ENCODE measurements at places on chromosomes 6 and 20.

DNA sequence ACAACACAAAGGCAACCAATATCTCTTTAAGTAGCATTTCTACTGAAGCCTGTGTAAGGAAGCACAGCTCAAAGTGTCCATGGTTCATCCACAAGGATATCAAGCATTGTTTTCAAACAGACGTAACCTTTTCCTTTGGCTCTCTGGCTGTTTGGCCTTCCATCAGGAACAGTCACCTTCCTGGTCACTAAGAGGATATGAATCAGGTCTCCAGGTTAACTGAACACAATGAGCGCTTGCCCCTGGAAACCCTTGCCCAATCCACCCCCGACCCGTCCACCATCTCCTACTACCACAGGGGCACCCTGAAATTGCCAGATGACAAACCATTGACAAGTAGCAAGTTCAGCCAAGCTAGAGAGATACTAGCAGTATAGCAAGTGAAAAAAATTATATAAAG, 114.4 kb upstream of the COL21A1 start:
- no peak for DNase-seq

DNA sequence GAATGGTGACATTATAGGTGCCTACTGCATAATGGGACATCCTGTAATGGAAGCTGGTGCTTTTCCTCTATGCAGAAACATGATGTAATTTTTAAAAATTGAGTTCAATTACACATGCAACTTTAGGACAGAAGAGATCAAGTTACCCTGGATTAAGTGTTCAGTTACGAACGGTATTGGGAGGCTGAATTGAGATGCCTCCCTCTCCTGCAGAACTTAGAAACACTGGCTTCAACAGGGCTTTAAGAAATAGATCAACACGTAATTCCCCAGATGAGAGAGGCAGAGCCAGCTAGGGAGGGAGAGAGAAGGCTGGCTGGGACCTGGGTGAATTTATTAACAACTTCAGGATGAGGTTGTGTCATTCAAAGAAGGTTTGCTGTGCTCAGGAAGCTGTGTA, 232.8 kb downstream of the CDH26 start:
- no peak for DNase-seq

DNA sequence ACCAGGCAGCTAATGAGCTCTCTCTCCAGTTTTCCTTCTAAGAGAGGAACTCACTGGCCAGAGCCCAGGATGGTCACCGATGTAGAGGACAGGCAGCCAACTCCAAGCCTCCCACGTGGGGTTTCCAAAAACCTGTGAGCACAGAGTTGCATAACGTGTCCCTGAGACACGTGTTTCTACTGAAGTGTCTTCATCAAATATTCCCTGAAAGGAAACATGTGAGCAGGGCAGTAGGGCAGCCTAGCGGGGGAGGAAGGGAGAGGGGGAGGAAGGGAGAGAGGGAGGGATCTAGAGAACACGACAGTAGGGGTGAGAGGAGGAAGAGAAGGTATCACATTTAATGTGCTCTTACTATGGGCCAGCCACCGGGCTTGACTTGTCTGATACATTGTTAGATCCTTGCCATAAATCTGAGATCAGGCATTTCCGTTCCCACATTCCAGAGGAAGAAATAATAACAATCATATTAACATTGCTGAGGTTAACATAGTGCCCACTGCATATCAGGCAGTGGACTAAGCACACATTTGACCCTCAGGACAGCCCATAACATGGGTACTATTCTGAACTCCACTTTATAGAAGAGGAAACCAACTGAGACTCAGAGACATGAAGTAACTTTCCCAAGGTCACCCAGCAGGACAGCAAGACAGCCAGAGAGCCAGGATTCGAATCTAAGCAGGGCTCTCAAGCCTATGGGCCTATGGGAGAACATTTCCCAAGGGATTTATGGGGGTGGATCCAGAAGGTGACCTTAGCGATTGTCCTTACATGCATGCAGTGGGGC, 4.5 kb upstream of the SYS1 start:
- DNase-seq = no peak

DNA sequence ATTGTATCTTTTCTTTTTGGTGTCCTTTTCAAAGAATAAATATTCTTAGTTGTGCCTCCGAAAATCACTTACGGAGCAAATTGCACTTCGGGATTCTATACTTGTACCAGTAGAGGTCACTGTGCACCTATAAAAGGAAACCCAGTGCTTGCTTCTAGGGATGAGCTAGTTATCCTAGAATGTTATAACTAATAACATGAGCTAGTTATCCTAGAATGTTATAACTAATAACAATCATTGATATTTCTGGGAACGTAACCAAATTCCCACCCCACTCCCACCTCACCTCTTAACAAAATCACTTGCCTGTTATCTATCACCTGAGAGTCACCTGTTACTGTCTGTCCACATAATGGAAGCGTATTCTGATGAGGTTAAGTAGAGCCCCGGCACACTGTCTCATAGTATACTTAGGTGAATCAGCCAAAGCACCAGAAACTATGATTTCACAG, 126.9 kb upstream of the TIAM2 start:
- DNase-seq = no peak

GRCh38 chr6:143782481-143782880, 60.7 kb upstream of the LTV1 start:
- no peak for DNase-seq

DNA sequence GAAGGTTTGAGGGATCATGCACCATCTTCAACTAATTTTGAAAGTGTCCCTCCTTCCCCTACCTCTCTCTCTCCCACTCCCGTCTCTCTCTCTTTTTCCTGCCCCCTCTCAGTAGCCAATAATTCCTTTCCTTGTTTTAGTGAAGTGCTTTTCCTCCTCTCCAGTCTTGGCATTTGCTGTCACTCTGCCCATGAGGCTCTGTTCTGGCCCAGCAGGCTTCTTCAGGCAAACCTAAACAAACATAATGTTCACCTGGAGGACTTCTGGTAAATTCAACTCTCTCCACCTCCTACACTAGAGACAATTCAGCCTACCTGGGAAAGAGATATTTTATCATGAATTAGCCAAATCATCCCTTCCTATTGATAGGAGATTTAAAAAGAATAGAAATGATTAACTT, 320.4 kb upstream of the RNF24 start:
- no peak for DNase-seq

GRCh38 chr20:14526891-14527290, 189.5 kb upstream of the FLRT3 start:
- DNase-seq = no peak

GRCh38 chr6:149717255-149717587, 680 bp downstream of the LATS1 start:
- no peak for DNase-seq

DNA sequence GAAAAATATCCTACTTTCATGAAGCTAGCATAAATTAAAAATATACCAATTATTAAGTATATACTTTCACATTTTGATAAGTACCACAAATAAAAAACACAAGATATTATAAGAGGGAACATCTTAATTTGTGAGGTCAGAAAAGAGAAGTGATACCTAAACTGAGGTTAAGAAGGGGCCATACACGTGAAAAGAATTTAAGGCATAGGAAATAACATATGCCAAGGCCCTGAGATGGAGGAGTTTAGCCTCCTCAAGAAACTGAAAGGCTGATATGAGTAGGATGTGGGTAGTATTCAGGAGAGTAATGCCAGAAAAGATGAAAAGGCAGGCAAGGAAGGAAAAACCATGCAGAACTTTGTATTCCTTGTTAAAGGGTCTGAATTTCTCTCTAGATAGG, 116.6 kb upstream of the HTR1E start:
- DNase-seq = no peak

DNA sequence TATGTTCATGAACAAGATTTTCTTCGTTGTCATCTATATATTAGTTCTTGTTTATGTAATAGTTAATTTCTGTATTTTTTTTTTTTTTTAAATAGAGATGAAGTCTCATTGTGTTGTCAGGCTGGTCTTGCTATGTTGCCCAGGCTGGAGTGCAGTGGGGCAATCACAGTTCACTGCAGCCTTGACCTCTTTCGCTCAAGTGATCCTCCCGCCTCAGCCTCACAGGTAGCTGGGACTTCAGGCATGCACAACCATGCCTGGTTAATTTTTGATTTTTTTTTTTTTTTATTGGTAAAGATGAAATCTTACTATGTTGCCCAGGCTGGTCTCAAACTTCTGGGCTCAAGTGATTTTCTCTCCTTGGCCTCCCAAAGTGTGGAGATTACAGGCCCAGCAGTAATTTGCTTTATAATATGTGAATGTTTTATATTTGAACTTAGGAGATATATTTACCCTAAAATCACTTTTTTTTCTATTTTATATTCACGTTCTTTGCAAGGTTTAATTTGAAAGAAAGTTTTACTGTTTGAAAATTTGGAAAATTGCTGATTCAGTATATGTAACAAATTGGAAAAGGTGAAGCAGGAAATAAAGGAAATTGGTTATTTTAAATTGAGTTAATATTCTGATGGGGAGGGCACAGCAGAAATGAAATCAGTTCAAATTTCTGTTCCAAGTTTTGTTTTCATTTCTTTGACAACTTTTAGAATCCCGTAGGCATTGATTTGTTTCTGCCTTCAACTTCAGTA, 56.2 kb downstream of the ZFAND3 start:
- no peak for DNase-seq

GRCh38 chr6:166877906-166878305, 78.4 kb downstream of the RNASET2 start:
- no peak for DNase-seq

GRCh38 chr6:83153883-83154521, 39.1 kb downstream of the PGM3 start:
- no peak for DNase-seq

DNA sequence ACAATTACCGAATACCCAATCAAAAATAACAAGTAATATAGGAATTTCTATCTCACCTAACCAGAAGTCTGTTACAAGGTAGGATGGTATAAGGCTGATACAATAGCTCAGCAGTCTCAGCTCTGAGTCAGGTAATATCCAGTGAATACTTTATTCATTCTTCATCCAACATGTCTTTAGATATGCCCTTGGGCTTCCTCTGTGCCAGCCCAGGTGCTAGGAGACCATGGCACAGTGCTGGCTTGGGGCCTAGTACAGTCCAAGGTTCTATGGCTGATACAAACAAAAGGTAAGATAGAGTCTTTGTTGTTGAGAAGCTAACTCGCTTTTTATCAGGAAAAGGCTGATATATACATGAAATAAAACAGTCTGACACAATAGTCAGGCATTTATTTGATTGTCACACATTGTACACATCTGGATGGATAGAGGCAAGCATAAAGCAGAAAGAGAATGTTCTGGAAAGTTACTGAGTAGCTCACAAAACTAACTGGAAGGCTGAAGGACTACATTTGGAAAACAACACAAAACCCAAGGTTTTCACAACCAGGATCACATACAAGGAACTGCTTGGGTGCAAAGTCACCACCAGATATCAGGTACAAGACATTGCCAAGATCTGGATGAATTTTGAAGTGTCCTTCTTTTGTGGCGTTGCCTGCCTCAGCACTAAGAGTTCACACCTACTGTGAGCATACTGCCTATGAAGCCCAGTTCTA, 110.4 kb upstream of the SCAF8 start:
- no peak for DNase-seq

DNA sequence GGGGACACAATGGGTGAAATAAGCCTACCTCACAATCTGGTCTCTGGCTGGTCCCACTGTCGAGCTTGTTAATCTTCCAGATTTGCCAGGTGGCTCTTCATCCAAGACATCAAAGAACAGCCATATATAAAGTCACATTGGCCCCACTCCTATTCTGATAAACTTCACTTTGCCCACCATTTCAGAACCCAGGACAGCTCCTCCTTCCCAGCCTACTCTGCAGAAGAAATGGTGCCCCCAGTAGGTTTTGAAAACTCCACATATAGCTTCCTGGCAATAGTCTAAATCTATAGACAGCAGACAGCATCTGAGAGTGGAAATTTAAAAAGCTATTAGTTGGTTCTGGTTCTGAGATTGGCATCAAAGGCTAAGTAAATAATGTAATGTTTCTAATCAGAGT, 143.1 kb upstream of the PCSK2 start:
- DNase-seq = no peak

DNA sequence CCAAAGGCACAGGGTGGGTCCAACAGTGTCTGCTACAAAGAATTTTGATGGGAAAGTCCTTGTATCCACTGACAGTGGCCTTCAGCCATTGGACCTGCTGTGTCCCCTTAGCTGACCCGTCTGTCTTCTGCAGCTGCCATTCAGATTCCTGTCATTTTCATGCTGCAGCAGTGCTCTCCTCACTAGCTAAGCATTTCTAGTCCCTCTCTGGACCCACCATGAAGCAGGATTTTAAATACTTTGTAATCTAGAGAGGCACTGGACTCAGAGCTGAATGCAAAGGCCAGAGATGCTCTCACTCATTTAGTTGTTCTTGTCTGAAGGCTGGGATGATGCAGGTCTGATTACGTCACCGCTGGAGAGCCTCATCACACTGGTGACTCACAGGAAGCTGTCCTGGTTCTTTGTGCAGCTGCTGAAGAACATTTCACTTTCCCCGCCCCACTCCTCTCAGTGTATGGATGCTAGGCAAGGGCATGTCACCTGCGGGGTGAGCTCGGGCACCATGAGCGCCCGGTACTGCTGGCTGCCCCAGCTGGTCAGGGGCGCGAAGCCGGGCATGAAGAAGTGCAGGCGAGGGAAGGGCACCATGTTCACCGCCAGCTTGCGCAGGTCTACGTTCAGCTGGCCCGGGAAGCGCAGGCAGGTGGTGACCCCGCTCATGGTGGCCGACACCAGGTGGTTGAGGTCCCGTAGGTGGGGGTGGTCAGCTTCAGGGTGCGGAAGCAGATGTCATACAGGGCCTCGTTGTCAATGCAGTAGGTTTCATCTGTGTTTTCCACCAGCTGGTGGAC, 19.4 kb upstream of the TUBB2A start:
- DNase-seq = no peak

- no peak for DNase-seq
Observed at GRCh38 chr6:7108196-7108963, 619 bp downstream of the RREB1 start.

- DNase-seq = no peak
Observed at GRCh38 chr20:57990396-57990987, 238.0 kb downstream of the ANKRD60 start.

GRCh38 chr6:97456070-97456469, 173.1 kb upstream of the MMS22L start:
- DNase-seq = no peak

- DNase-seq = no peak
Observed at GRCh38 chr20:13336308-13337089, 115.4 kb downstream of the ISM1 start.
